ENCODE measurements at places on chromosomes 7 and 10.

GRCh38 chr7:11449316-11449715, 382.7 kb downstream of the THSD7A start:
- no peak for DNase-seq

DNA sequence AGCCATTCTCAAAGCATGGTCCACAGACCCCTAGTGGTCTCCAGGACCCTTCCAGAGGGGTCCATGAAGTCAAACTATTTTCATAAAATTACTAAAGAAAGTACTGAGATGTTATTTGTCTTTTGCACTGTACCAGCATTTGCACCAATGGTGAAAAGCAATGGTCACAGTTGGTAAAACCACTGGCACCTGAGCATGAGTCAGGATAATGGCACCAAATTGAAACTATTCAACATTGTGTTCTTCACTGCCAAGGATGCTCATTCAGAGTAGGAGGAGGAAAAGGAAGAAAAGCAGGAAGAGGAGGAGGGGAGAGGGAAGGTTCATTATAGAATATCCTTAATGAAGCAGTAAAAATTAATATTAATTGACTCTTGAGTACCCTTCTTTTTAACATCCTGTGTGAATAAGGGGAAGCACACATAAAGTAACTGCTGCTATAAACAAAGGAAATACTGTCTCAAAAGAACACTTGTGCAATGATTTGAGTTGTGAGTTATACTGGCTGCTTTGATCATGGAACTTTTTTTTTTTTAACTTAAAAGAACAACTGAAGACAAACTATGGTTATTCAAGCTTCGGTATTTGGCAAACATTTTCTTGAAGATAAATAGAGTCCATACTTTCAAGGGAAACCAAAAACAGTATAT, 60.2 kb downstream of the MPP7 start:
- DNase-seq = no peak

DNA sequence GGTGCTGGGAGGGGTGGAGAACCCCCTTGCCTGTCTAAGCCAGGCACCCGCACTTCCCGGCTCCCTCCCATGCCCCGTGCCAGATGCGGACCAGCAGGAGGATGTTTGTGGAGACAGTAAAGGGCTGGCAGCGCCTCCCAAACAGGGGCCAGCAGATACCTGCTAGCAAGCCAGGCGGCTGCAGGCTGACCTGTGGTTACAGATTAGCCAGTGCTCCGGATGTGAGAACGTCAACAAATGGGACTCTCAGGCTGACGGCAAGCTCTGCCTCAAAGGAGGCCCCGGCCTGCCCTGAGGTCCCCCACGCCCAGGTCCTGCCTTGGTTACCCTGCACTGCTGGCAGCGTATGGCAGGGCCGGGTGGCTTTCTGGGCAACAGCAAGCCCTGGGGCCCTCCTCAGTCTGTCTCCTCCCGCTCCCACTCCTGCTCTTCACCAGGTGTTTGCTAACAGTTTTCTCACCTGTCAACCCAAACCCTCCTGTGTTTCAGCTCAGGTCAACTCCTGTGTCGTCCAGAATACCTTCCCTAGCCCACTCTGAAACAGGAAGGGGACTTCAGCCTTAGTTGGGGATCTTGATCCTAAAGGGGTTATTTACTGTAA, 85.4 kb downstream of the NEURL1 start:
- no peak for DNase-seq

DNA sequence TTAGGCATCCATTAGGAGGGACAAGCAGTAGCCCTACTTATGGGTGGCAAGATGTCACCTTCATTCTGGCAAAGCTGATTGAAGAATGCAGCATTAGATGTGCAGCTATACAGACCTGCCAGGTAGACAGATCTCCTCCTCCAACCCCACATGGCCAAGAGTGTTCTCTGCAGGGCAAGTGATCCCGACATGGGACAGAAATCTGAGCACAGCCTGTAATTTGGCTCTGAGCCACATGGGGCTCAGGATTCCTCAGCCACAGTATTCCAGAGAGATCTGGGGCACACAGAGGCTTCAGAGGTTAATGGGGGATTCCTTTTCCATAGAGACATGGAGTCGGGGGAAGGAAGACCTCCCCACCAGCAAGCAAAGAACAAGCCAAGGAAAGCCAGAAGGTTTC, 58.7 kb upstream of the GDF10 start:
- DNase-seq = no peak

- DNase-seq = peak; percentile 75
Observed at GRCh38 chr10:101569622-101570427, 18.2 kb downstream of the POLL start.

GRCh38 chr7:25262586-25262985, 34.3 kb upstream of the NPVF start:
- DNase-seq = no peak

- DNase-seq = no peak
Observed at GRCh38 chr10:117946525-117947070, 100.1 kb downstream of the RAB11FIP2 start.

DNA sequence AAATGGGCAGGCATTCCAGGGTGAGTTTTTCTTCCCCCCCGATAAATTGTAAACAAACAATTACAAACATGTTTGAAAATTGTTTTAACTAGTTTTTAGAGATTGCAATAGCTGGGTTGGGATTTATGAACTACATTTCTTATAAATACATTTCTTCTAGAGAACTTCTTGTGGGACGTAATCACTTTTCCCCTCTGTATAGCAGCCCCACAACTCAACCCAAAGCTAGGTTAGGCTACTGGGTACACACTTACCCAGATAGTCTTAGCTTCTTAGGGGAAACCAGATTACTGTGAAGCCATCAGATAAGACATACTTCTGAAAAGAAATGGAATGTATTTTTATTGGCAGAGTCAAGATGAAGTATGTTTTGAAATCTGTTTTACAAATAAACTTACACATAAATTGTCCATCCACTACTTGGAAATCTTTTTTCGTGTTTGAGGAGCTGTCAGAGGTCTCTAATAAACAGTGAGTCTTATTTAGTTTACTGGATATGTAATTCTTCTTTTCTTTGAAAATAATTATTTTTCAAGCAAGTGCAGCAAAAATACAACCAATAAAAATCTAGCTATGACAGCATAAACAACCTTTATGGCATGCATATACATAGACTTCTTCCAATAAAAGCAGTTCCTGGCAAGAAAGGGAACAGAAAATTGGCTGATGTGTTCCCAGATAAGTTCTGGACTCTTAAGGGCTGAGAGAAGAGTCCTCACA, 8.0 kb upstream of the GLRX3 start:
- DNase-seq = no peak

Data from stimulated activated CD4-positive, alpha-beta T cell treated with anti-CD3 and anti-CD28 coated beads, Interleukin-1b, Interleukin-23, amount 100 ng/mL, for 1 hour (primary cell).